MG63 (cell line): ENCODE measurements at places on chromosomes 2 and 18. TPM values are rescaled to one million over a fixed set of nuclear protein-coding genes. Genes with fewer than 3 reads are reported as not detected.

The PSMA8 gene
- 0.23 TPM in 1 of 2 replicates, not detected in the other for total RNA-seq

GRCh38 chr2:197500503-197501131, 438 bp downstream of the HSPE1 start:
- DNase-seq, result no peak

DNA sequence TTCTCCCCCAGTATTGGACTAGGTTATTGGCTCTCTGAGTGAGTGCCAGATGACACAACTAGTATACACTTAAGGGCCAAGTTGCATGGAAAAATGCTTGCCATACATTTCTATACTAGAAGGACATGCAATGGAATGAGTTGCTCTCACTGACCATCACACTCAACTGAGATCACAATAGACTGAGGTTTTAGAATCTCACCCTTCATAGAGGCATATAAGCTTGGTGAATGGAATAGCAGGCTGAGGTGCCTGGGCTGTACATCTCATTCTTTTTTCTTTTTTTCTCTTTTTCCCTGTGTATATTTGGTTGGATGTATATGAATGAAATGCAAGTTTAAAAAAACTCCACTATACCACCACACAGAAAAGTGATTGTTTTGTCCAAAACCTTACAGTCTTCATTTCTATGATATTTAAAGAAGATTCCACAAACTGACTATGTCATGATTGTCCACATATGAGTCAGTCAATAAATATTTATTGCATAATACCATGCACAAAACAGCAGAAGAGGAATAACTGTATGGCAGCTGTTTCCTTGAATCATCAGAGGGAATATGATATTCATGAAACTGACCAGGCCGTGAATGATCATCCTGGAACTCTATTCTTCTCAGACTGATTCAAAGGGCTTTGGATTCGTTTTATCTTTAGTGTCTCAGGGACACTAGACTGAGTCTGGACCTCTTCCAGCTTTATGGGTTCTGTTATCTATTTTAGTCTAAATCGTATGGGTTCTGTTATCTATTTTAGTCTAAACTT, 122.6 kb upstream of the STK17B start:
- peak; percentile 19 for DNase-seq

GRCh38 chr2:219213486-219214071, 5.2 kb downstream of the ABCB6 start:
- no peak for DNase-seq

DNA sequence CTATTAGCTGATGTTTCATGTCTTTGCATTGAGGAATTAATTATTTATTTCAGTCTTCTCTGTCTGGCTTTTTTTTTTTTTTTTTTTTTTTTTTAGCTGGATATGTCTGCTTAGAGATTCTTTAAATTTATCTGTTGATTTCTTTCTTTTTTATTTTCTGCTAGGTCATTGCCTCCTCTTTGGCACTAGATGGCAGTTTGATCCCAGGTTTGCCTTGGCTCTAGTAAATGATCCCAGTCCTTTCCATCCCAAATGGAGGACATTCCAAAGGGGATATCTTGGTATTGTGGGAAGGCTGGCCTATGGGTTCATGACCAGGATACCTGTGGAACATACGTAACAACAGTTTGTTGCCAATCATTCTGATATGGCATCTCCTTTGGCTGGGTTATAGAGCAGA, 339.5 kb upstream of the GCFC2 start:
- no peak for DNase-seq
